ENCODE measurements at places on chromosomes 7 and 10.

GRCh38 chr10:59360605-59361405 lies 1.5 kb downstream of the FAM13C start:
- DNase-seq = no peak

DNA sequence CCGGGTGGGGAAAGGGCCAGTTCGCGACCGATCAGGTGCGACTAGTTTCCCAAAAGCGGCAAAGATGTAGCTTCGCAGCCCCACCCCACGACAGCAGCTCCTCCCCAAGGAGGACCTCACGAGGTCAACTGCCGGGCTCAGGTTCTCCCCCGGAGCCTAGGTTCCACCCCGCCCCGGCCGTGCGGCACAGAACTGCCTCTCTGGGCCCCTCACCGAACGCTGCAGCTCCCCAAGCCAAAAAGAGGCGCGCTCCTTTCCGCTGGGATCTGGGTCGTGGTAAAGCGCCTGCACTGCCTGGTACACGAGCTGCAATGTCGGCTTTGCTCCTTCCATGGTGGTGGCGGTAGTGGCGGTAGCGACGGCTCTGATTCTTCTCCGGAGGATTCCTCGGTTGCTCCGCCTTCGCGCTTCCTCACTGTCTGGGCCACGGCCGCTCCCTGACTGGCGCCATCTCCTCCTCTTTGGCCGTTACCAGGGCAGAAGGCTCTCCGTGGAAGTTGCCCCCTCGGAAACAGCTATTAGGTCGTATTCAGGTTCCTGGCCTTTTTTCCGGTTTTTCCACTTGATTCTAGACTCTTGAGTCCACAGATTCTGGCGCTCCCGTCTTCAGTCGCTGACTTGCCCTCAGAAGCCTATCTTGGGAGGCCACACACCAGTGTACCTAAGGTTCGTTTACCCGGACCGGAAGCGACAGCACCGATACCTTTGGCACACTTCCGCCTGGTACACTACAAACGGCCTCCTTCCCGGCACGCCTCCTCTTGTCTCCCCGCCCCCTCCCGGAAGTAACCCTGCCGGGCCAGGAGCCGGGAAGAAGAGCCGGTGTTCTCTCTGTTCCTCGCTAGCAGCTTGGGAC lies at the start of gene TNPO3:
Gene TNPO3, minus strand, starts transcription at position 674 of the 856 bp plus-strand sequence. Its CDS starts 341 bp downstream, at position 333.
- peak; percentile 88 for DNase-seq

DNA sequence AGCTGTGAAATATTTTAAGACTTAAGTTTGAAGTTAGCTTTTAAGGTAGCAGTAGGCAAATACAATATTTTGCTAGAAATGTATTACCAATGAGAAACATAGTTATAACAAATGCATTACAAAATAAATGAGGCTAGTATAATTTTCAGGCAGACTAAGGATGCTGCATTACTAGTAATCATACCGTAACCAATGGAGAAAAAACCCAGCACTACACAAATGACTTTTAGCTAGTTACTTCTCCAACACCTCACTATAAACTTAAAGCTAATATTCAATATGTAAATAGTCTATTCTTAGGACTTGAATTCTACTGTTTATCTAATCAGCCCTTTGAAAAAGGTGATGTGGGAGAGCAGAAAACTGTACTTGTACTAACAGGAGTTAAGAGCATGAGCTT lies 285.3 kb upstream of the KLF14 start:
- no peak for DNase-seq

DNA sequence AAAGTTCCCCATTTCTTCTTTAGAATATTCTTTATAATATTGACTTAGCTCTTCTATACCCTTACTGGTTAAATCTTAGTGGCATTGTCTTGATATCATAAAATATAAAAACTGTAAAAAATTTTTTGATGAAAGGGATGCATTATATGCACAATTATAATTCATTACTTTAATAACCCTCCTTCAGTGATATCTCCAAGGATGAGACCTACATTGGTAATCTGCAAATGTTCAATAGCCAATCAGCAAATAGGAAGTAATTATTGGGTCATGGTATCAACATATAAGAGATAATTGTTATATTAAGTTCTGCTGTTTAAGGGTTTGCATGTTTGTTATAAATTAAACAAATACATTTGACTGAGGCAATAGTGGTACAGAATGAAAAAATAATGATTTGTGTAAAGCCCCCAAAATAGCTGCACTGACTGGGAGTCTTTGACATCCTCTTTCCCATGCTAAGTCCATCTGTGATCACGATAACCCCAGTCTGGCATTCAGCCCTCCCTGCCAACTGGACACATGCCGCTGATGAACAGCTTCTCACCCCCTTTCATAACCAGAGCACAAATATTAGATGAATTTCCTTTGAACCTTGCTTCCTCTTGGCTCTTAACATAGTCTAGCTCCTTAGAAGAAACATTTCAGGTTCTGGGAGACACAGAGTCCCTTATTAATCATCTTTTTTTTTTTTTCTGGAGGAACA lies 169.5 kb downstream of the CPED1 start:
- no peak for DNase-seq

DNA sequence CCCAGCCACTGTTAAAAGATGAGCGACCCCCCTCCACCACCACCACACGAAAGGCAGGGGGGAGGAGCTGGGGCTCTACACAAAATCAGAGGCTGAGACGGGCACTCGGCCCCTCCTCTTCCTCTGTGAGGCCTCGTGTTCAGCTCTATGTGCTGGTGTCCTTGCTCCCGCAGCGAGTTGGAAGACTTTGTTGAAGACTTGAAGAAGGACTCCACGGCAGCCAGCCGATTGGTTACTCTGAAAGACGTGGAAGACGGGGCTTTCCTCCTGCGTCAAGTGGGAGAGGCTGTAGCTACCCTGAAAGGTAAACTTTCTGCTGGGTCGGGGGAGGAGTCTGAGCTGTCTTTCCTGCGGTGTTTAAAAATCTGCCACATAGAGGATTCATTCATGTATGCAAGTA lies 203.7 kb downstream of the ARHGAP21 start:
- peak; percentile 48 for DNase-seq

DNA sequence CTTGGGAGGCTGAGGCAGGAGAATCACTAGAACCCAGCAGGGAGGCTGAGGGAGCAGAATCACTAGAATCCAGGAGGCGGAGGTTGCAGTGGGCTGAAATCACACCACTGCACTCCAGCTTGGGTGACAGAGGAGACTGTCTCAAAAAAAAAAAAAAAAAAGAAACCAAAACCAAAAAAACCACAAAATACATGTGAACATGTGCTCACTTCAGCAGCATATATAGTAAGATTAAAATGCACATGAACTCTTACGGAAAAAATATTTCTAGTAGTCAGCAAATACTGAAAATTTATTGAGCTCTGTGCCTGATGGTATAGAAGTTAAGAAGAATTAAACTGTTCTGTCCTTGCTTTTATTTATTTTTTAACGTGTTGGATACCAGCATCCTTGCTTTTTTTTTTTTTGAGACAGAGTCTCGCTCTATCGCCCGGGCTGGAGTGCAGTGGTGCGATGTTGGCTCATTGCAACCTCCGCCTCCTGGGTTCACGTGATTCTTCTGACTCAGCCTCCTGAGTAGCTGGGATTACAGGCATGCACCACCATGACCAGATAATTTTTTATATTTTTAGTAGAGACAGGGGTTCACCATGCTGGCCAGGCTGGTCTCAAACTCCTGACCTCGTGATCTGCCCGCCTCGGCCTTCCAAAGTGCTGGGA lies 9.6 kb upstream of the ZNF487 start:
- no peak for DNase-seq

DNA sequence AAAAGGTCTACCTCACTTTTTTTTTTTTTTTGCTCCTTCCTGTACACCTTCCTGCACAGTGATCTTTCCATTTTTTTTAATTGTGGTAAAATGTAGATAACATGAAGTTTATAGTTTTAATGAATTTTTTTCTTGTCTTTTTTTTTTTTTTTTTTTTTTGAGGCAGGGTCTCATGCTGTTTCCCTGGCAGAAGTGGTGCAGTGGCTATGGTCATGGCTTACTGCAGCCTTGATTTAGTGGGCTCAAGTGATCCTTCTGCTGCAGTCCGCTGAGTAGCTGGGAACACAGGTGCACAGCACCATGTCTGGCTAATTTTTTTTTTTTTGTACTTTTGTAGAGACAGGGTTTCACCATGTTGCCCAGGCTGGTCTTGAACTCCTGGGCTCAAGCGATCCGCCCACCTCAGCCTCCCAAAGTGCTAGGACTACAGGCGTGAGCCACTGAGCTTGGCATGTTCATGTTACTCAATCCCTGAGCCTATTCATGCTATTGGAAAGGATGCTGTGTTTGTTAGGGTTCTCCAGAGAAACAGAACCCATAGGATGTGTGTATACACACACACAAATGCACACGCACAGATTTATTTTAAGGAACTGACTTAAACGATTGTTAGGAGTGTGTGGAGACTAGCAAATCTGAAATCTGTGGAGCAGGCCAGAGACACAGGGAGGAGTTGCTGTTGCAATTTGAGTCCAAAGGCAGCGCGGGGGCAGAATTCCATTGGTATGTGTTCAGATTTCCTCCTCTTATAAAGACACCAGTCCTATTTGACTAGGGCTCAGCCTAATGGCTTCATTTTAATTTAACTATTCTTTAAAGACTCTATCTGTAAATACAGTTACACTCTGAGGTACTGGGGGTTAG lies 29.1 kb downstream of the GALNT11 start:
- no peak for DNase-seq

GRCh38 chr10:113179265-113179664 lies 229.2 kb downstream of the TCF7L2 start:
- peak; percentile 69 for DNase-seq

DNA sequence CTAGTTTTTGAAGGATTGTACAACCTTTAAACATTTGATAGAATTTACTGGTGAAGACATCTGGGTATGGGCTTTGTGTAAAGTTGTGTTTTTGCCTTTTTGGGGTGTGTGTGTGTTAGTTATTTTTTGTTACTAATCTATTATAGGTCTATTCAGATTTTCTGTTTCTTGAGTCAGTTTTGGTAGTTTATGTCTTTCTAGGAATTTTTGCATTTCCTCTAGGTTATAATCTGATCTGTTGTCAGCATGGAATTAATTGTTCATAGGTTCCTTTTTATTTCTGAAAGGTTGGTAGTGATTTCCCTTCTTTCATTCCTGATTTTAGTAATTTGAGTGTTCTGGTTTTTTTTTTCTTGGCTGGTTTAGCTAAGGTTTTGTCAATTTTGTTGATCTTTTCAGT lies 17.7 kb downstream of the SEPTIN7 start:
- no peak for DNase-seq

- no peak for DNase-seq
Observed at GRCh38 chr10:78071140-78071856, 37.6 kb downstream of the RPS24 start.

Measured in CD4-positive, alpha-beta T cell treated with Interleukin-1 beta for 1 hour (primary cell).